ENCODE measurements at places on chromosomes 4 and X.

- peak; percentile 39 for DNase-seq
These were observed 122.3 kb upstream of the TMEM164 start for GRCh38 chrX:109880629-109881028.

- no peak for DNase-seq
These were observed 11.6 kb downstream of the PGRMC1 start for GRCh38 chrX:119247702-119248101.

DNA sequence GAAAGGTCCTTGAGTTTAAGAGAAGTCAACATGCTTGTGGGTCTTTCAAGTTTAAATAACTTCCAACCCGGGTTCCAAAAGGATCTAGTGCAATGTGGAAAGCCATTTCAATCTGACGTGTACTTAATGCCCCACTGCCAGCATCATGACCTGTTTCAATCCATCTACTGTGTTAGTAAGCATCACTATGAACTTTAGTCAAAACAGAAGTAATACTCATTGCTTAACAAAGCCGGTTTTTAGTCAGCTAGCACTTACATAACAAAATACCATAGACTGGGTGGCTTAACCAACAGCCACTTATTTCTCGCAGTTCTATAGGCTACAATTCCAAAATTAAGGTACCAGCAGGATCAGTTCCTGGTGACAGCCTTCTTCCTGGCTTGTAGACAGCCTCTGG is 677.5 kb downstream of the DMD start:
- no peak for DNase-seq

GRCh38 chr4:181687116-181687515 is 556.1 kb upstream of the TENM3 start:
- no peak for DNase-seq

GRCh38 chrX:24305905-24306304 is 8.0 kb downstream of the SUPT20HL2 start:
- no peak for DNase-seq

GRCh38 chr4:20273793-20274192 is 22.1 kb downstream of the SLIT2 start:
- no peak for DNase-seq

GRCh38 chrX:11470250-11470974 is 177.2 kb downstream of the AMELX start:
- no peak for DNase-seq

GRCh38 chr4:156560701-156561100 is 410.9 kb downstream of the PDGFC start:
- no peak for DNase-seq

- DNase-seq, result no peak
These were observed 1.4 kb upstream of the PTPN13 start for GRCh38 chr4:86592553-86593249.

GRCh38 chrX:39450234-39450977 is 647.4 kb downstream of the BCOR start:
- DNase-seq, result no peak

GRCh38 chr4:147633113-147633512 is 15.9 kb downstream of the TMEM184C start:
- no peak for DNase-seq

- DNase-seq, result no peak
These were observed 84.4 kb downstream of the STOX2 start for GRCh38 chr4:183989461-183989860.

DNA sequence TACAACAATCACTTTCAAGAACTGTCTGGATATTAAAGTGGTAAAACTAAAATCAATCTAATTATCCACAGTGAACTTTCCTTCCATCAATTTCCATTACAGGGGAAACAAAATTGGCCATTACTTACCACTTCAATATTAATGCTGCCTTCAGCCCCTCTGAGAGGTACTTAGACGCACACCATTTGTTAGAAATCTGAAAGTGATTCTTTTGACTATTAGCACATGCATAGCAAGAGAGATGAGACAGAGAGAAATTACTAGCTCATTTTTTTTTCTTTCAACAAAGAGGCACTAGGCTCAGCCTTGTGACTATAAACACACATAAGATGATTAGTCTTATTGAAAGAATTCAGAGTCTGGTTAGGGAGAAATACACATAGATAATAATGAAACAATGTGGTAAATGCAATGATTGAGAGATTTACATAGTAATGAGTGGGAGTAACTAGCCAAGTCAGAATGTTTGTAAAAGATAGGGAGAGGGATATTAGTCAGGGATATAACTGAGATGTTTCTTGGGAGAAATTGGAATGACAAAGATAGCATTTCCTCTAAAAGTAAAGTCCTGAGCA is 93.3 kb downstream of the YIPF7 start:
- DNase-seq, result no peak

DNA sequence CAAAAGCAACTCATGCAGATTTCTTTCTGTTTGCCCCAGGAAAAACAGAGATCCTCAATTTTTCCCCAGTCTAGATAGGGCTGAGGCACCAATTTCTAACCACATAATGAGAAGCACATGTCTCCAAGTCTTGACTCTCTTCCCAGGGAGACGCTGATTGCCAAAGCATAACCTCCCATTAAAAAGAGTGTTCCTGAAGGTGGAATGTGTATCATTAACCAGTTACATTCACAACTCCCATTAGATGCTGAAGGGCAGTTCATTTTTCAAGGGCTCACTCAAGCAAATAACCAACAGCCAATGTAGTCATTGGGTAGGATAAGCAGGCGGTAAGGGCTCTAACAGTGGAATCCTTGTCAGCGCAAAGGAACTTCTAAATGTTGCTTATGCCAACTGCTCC is 27.5 kb downstream of the TMEM47 start:
- DNase-seq, result no peak

DNA sequence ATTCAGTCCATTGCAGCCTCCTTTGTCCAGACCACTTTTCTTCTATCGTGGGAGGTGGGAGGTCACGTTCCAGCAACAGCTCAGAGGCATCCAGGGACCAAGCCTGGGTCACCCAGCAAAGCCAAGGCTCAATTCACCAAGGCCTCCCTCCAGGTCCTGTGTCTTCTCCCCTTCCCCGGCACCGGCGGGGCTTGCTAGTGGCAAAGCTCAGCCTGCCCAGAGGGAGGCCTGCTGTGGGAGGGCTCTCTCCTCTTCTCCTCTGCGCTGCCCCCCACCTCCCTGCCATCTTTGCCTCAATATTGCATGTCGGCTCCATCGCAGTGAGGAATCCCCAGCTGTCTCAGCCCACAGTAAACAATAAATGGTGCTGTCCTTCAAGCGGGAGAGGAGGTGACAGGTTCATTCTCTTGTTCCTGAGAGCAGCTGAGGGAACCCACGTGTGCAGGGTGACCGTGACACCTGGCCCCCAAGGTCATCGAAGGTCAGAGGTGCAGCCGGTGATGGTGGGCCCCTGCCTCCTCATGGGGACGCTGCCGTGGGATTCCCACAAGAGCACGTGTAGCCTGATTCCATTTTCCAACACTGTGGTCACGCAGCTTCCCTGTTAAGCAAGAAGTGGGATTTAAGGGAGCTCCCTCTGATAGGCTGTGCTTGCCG is 111.5 kb upstream of the PSAPL1 start:
- DNase-seq, result no peak

DNA sequence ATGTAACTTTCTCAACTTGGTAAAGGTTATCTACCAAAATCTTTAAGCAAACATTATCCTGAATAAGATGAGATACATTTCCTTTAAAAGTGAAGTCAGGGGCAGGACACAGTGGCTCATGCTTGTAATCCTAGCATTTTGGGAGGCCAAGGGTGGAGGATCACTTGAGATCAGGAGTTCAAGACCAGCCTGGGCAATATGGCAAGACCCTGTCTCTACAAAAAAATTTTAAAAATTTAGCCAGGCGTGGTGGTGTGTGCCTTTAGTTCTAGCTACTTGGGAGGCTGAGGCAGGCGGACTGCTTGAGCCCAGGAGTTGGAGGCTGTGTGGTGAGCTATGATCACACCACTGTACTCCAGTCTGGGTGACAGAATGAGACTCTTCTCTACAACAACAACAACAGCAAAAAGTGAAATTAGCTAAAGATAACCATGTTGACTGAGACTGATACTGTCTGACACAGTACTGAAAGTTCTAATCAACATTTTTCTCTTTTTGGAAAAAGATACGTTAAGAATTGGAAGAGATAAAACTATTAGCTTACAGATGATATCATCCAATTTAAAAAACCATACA is 4.9 kb downstream of the DCAF16 start:
- DNase-seq, result no peak

DNA sequence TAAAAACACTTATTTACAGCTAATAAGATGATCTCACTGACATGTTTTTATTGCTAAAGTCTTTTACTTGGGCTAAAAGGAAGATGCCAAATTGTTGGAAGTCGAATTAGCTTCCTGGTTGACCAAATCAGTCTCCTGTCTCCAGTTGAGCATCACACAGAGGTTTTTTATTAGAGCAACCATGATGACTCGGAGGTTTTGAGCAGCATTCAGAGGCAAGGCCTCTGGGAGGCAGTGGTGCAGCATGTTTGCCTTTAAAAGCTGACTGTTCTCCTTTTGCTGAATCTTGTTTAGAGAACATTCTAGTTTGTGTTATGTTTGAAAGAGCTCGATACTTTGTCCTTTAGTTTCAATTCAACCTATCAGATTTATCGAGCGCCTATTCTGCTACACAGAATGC is 2.1 kb downstream of the UCHL1 start:
- no peak for DNase-seq

DNA sequence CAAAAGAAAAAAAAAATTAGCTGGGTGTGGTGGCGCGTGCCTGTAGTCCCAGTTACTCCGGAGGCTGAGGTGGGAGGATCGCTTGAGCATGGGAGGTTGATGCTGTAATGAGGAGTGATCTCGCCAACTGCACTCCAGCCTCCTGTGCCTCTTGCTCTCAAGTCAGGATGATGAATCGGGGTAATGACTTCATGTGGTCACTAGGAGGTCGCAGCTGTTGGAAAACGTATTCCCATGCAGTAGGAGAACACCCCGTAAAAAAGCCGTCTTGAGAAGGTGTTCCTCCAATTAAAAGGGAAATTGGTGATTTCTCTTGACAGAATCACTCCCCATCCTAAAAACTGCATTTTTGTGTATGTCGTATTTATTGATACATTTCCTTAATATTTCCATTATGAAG is 2.2 kb downstream of the CCNB3 start:
- no peak for DNase-seq

DNA sequence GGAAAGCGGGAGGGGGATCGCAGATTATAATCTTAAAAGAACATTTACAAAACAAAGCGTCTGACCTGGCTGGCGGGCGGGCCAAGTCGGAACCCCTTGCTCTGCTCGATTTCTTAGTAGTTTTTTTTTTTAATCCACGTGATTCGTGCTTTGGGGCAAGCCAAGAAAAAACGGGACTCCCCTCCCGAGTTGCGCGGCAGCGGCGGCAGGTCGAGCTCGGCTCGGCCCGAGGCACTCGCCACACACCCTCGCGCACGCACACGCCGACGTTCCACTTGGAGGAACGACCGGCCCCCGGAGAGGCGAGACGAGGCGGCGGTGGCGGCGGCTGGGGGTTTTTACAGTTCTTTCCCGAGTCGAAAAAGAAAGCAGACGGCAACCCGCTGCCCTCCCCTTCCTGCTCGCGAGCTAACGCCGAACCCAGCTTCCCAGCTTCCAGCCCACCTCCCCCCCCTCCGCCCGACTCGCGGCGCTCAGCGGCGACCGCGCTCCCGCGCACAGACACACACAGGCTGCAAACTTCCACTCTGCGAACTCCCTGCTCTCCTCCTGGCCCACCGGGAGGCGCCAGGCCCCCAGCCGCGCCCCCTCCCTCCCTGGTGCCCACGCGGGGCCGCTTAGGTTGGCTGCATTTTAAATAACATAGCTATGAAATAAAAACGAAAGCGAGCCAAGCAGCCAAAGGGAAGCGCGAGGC is 1.2 kb downstream of the BCOR start:
- no peak for DNase-seq

DNA sequence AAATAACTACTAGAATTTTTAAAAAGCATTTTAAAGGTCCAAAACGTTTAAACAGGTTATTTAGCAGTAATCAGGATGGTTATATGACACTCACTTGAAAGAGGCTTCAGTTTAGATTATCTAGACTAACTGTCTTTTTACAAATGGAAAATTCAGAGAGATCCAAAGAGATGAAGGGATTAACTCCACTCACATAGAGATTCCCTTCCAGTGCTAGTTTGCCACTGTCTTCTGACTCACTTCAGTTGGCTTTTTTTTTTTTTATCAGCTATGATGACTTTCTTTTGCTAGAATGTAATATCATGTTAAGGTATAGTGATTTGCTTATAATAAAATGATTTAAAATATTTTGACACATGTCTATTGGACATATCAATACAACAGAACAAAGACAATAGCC is 43.8 kb downstream of the GALNT7 start:
- no peak for DNase-seq

- DNase-seq, result no peak
These were observed 133.6 kb upstream of the RASGEF1B start for GRCh38 chr4:81605271-81605670.

DNA sequence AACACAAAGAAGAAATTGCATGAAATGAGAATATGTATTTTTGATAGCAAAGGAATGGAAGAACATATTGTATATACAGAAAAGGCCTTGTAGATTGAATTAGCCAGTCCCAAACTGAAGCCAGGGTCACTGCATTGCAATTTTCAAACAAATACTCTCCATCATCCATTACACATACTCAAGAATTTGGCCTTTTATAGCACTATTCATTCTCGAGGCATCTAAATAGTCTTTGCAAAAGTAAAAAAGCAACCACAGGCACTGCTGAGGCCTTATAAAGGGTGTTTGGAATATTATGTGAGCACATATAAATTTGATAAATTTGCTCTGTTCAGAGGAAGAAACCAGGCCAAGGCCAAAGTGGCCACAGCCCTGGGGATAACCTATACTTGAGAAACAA is 123.0 kb downstream of the ZNF827 start:
- no peak for DNase-seq

DNA sequence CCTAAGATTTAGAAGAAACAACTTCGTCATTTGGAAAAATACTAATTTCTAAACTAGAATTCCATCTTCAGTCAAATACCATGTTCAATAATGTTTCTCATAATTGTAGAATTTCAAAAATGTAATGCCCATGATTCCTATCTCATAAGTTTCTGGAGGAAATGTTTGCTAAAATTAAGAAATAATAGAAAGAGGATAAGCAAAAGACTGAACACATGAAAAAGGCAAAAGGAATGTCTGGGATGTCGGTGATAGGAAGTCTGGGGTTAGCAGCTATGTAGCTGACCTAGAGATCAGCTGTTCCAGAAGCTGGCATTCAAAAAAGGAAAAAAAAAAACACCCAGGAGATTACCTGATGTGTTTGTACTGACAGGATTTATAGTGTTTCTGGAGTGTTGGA is 18.9 kb upstream of the PCDH10 start:
- DNase-seq, result no peak

GRCh38 chr4:76680952-76681351 is 217.0 kb downstream of the SOWAHB start:
- DNase-seq, result no peak

DNA sequence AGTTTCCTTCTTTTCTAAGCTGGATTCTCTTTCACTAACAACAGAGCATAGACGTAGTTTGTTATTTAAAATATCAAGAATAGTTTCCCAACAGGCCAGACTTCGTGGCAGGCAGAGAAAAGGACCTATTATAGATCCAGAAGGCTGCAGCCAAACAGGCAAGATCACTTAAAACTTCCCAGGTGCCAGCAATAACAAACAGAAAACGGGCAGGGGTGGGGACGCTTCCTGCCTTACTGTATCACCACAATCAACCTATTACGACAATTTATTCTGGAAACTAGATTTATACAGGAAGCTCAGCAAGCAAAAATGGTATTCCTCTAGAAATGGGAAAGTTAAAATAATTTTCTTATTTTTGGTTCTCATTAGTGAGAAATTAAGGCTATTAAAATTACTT is 22.1 kb downstream of the RWDD4 start:
- no peak for DNase-seq

GRCh38 chr4:52576961-52577623 is 82.0 kb downstream of the USP46 start:
- no peak for DNase-seq

Measured in GM12864 (cell line).